ENCODE measurements at places on chromosomes 5 and 9. TPM values are rescaled to one million over a fixed set of nuclear protein-coding genes. Genes with fewer than 3 reads are reported as not detected.
A peak's percentile ranks its signal among the peaks of the same experiment; 100 is the strongest.

DNA sequence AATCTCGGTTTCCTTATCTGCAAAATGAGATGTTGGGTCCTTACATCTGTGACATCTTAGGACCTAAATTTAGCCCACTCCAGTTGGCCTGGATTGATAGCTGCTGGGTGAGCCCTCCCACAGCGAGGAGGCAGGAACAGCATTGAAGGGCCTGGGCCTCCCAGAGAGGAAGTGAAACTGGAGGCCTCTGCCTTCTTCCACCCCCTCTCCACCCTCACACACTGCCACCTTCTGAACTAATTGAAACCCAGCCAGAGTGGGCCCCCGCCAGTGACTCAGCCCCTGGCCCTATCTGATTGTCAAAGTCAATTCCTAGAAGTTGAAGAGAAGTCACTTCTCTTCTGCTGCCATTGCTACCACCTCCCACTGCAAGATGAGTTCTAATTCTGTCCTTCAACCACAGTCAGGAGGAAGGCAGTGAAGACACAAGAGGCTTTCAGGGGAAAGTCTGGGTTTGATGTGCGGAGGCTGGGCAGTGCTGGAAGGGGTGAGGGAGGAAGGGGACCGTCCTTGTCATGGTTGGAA is 55.2 kb upstream of the NEK6 start:
- no peak overlapping the region for H3K4me3 ChIP-seq
- no peak overlapping the region for H3K27ac ChIP-seq
- DNase-seq: no peak
- H3K36me3 ChIP-seq: no peaks in the 10 kb centered on the region

- DNase-seq: no peak
- no peaks in the 10 kb centered on the region for H3K4me1 ChIP-seq
- no peak overlapping the region for H3K27ac ChIP-seq
- no peaks in the 10 kb centered on the region for H3K27me3 ChIP-seq
These were observed 147.0 kb downstream of the DCP2 start for GRCh38 chr5:113123618-113124017.

DNA sequence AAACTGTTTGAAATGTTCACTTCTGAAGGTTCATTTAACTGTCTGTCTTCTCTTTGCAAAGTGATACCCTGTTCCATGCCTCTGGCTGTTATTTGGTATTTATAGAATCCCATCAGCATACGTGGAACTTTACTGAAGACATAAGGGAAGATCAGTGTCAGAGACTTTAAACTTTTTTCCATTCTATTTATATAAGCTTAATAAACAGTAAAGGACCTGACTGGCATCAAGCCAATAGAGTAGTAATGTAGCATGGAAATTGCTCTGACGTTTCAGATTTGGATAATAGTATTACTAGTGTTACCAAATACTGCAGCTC is 94.9 kb upstream of the MINAR2 start:
- H3K4me3 ChIP-seq: no peak overlapping the region
- no peaks in the 10 kb centered on the region for H3K36me3 ChIP-seq
- H3K4me1 ChIP-seq: no peaks in the 10 kb centered on the region

- no peak for DNase-seq
- H3K4me1 ChIP-seq: no peaks in the 10 kb centered on the region
- peaks cover 4% of the 10 kb centered on the region for H3K36me3 ChIP-seq
- no peak overlapping the region for H3K27ac ChIP-seq
These were observed 13.7 kb downstream of the CAST start for GRCh38 chr5:96675882-96676281.

DNA sequence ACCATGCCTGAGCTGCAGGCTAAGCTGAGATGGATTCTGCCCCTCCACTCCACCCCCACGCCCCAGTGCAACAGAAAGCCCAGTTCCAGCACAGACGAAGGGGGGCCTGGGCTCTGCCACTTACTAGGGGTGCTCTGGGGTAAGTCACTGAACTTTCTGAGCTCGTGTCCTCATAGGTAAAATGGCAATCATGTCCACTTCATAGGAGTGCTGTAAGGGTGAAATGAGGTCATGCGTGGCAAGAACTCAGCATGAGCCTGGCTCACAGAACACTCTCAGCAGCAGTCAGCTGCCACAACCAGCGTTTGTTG is 8.4 kb upstream of the PSD2 start:
- peaks cover 4% of the 10 kb centered on the region for H3K4me1 ChIP-seq
- H3K27ac ChIP-seq: no peak overlapping the region
- H3K4me3 ChIP-seq: no peak overlapping the region
- no peaks in the 10 kb centered on the region for H3K36me3 ChIP-seq
- peaks cover 6% of the 10 kb centered on the region for H3K27me3 ChIP-seq
- no peak for DNase-seq

- no peaks in the 10 kb centered on the region for H3K27me3 ChIP-seq
- H3K4me1 ChIP-seq: no peaks in the 10 kb centered on the region
- no peaks in the 10 kb centered on the region for H3K36me3 ChIP-seq
- H3K27ac ChIP-seq: no peak overlapping the region
- no peak overlapping the region for H3K4me3 ChIP-seq
These were observed 575.2 kb upstream of the WWC1 start for GRCh38 chr5:167716126-167716775.

DNA sequence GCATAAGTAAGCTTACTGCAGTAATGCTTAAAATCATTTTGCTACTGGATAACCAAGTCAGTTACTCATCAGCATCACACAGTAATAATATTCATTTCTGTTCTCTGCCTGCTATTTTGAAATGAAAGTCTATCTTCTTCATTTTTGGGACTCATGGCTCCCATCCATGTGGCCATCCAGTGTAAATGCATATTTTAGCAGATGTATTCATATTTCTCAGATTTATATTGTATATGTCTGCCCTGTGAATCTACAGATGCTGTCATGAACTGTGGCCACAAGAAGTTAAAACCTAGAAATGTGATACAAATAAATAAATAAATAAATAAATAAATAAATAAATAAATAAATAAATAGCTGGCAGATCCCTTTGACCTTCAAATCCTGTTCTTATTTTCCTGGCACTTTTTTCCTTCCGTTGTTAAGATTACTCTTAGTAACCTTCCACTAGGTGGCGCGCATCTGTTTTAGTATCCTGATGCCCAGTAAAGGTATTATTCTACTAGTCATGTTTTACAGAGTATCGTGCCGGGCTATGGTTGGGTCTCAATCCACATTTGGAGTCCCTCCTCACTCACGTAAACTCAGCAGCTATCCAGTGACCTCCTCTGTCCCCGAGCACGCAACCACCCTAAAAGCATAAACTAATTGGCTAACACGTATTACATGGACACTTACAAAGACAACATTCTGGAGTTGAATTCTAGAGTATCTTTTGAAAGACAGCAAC is 79.2 kb upstream of the IL7R start:
- no peaks in the 10 kb centered on the region for H3K27me3 ChIP-seq
- H3K4me3 ChIP-seq: peak overlapping the region; percentile 14
- DNase-seq: peak; percentile 68
- no peaks in the 10 kb centered on the region for H3K36me3 ChIP-seq
- H3K27ac ChIP-seq: peak overlapping the region; percentile 52

The DDX4 gene
- total RNA-seq: not detected

The ANGPTL2 gene
- not detected for total RNA-seq

The EPB41L4B gene
- not detected for total RNA-seq
